ENCODE measurements at places on chromosomes 1 and 21.

DNA sequence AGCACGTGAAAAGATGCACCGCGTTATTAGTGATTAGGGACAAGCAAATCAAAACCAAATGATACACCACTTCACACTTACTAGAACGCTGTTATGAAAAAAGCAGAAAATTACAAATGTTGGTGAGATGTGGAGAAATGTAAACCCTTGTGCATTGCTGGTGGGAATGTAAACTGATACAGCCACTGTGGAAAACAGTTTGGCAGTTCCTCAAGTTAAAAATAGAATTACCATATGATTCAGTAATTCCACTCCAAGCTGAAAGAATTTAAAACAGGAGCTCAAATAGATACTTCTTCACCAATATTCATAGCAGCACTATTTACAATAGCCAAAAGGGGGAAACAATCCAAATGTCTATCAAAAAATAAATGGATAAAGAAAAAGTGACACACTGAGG lies 10.3 kb upstream of the EVI5 start:
- no peak for DNase-seq

GRCh38 chr1:184801503-184801902 lies 46.8 kb upstream of the EDEM3 start:
- no peak for DNase-seq

- DNase-seq, result no peak
Measured at GRCh38 chr1:237007147-237007881, 3.1 kb upstream of the MT1HL1 start.

DNA sequence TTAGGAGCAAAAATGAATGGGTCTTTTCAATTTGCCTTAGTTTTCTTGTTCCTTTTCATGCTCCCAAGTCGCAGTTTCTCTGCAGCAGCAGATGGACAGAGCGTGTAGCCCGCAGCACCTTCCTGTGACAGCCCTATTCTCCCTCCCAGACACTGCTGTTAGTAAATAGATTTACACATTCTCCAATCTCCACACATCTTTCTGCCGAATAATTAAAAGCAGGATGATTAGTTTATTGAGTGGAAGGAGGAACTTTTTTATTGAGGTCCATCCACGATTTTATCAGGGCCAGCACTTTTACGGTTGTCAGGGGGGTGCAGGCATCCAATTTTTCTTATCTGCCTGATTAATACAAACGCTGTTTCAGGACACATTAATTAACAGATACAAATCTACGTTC lies 98.2 kb upstream of the USH2A start:
- DNase-seq, result no peak

GRCh38 chr1:172662464-172663109 lies 3.7 kb downstream of the FASLG start:
- no peak for DNase-seq

DNA sequence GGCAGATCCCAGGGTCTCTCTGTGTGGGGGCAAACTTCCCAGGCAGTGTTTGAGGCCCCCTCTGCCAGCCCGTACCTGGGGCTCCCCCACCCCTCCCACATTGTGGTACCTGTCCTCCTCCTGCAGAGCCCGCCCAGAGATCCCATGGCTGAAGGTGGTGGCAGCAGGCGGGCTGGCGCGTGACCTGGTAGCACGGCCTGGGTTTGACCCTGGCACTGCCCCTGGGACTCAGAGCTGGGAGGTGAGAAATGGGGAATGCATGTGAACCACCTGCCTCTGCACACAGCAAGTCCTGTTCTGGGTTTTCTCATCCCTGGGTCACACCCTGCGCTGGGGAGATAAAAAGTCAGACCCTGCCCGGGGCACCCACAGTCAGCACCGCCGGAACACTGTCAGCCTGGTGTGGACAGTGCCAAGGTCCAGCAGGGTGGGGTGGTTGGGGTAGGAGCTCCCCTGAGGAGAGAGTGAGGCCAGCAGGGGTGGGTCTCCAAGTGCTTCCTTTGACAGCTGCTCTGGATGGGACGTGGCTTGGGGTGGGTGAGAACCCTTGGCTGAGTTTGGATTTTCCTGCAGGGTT lies 11.8 kb downstream of the AGRN start:
- no peak for DNase-seq

GRCh38 chr1:178490967-178491366 lies 5.8 kb downstream of the CLEC20A start:
- no peak for DNase-seq

DNA sequence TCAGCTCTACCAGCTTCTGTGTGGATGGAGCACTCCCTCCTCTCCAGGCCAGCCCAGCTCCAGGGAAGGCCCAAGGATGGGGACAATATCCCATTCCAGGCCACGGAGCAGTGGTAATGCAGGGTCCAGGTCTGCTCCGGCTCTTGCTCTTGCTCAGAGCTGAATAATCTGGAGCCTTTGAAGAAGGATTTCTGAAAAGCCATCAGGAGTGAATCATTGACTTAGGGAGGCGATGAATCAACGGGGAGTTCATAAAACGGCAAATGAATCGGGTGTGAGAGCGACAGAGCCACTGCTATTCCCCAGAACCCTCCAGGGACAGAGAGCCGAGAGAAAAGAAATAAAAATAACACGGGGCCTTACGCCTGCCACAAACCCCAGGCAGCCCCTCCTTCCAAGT lies 7.7 kb downstream of the POU3F1 start:
- no peak for DNase-seq

- DNase-seq, result no peak
Measured at GRCh38 chr1:105830571-105831146, 1225.8 kb upstream of the PRMT6 start.

DNA sequence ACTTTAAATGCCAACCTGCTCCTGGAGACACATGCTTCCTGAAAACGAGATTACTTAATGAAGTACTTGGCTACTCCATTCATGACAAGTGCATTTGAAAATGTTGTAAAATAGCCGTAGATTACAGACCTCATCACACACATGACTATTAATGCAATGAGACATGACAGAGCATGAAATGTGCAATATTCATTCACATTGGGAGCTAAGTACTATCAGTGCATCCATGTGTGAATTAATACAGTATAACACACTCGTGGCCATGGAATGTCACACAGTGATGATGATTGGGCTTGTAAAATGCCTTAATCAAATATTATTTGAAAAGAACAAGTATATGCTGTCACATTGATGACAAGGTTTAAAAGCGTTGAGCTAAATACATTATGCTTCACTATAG lies 407.0 kb downstream of the AMY1C start:
- no peak for DNase-seq

DNA sequence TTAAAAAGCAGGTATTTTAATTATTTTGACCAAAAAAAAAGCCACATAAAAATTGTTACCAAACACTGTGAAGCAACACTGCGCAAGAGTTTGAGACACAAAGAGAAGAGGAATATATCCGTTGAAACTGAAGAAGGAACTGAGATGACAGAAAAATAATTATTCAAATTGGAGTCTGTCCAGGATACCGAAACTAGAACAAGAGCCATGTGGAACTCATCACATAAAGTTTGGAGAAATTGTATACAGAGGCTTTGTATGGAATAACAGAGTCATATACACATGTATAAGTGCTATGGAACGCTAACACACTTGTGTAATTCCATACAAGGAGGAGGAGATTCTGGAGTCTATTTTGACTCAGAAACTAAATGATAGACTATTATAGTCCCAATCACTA lies 675.1 kb upstream of the ADGRL2 start:
- DNase-seq, result no peak

DNA sequence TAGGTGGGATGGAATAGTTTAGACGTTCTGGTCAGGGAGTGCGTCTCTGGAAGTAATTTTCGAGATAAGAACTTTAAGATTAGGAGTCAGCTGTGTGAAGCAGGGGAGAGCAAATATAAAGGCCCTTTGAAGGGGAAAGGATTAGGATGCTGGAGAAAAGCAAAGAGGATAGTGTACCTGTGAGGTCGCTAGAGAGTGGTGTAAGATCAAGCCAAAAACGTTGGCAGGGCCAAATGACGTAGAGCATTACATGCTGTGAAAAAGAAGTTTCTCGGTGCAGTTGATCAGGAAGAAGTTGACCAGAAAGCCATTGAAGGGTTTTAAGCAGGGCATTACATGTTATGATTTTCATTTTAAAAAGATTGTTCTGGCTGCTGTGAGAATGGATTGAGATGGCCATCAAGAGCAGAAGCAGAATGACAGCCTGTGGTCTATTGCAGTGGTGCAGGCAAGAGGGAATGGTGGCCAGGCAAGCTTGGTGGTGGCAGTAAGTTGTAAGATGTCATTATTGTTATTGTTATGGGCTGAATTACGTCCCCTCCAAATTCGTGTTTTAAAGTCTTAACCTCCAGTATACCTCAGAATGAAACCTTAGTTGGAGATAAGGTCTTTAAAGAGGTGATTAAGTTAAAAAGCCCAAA lies 113.6 kb upstream of the KIF26B start:
- DNase-seq, result no peak

- no peak for DNase-seq
Measured at GRCh38 chr21:45039317-45040156, 34.8 kb upstream of the ADARB1 start.

GRCh38 chr21:27643326-27643725 lies 676.4 kb upstream of the ADAMTS5 start:
- no peak for DNase-seq

DNA sequence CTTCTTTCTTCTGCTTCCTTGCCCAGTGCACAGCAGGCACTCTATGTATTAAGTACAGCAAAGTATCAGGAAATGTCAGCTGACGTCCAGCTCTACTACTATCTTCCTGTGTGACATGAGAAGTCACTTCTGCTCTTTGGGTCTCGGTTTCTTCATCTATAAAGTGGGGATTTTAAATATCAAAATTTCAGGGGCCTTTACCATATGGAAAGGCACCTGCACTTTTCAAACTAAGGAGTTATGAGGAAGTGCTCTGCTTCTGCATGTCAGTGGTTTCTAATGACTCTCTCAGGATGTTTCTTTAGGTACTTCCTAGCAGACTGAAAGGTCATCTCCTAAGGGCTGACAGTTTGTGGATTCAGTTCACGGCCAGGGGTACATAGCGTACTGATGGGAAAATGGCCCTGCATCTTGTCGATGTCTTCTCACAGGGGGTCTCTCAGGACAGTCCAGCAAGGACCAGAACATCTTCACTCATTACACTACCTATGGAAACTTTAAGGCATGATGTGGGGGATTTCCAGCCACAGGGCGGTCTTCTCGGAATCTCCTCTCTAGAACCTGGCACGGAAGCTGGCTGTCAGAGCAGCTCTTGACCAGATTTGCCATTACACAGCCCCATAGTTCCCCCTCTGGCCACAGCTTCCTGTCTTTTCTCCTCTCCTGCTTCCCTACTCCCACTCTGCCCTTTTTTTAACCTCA lies 42.0 kb upstream of the MTF1 start:
- no peak for DNase-seq

DNA sequence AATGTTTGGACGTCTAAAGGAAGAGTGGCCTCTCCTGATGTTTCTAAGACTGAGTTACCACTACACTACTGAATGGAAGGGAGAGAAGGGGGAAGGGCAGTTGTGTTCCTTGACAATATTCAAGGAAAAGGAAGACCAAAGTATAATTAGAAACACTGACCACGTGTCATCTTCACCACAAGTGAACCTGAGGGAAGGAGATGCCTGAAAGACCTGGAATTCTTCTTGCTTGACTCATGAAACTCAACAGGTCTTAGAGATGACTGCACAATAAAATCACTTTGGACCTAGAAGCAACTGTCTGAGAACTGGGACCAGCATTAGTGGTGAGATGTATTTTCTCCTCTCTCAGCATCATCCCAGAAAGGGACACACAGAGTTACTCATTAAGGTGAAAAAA lies 56.7 kb downstream of the PTPN14 start:
- no peak for DNase-seq

DNA sequence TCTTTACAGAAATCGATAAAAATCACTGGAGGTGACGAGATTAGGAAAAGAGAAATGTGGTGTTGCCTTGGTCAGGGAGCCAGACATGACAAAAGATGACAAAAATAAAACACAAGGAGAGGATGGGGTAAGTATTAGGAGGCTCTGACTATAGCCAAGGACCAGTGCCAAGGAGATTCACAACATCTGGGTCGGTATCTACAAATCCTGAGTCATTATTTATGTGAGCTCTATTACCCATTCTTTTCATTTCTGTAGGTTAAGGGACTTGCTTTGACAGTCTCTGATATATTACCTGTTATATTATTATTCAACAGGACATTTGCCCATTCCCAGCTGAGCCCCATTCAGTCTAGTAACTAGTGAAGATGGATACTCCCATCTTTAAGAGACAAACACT lies 120.8 kb downstream of the TYW3 start:
- DNase-seq, result no peak

GRCh38 chr1:154878371-154879037 lies 8.4 kb upstream of the KCNN3 start:
- peak; percentile 75 for DNase-seq

GRCh38 chr1:38076038-38076437 lies 29.4 kb upstream of the POU3F1 start:
- DNase-seq, result no peak

DNA sequence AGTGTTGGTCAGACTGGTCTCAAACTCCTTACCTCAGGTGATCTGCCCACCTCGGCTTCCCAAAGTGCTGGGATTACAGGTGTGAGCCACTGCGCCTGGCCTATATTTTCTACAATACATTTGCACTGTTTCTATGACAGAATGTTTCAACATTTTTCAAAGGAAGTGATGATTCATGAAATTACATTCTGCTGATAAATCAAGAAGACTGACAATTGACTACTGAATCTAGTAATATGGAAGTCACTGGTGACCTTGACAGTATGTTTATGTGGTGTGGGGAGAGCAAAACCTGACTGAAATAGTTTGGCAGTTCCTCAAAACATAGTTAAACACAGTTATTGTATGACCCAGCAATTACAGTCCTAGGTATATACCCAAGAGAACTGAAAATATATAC lies 18.1 kb downstream of the LRIF1 start:
- no peak for DNase-seq

GRCh38 chr1:164356511-164356910 lies 202.5 kb upstream of the PBX1 start:
- no peak for DNase-seq

- no peak for DNase-seq
Measured at GRCh38 chr1:17274186-17275170, 25.6 kb downstream of the PADI3 start.

DNA sequence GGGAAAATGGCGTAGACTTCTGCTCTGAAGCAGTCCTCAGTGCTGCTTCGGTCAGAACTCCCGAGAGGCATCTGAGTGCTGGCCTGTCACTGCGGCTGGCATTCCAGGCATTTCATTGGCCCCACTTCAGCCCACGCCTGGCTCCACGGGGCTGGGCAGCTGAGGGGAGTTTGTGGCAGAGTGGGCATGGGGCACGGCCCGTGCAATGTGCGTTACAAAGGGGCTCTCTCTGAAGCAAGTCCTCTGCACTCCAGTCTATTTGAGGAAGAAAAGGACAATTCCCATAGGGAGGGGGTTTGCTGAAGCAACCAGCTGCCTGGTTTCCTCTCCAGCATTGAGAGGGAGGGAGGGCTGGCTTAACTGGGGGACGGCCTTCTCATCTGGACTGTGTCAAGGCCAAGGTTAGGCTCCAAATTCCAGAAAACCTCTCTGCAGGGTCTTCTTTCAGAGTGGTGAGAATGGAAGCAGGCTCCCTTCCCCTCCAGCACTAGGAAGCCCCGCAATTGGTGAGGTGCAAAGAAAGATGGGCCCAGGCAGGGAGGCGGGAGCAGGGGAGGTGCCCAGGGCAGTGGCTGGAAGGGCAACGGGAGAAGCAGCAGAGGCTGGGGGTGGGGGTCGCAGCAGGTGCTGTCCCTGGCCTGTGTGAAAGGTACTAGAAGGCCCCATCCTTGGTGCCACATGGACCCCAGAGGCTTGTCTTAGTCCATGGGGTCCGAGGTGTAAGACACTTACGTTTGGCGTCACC lies 21.1 kb upstream of the GPR157 start:
- no peak for DNase-seq
